ENCODE measurements at places on chromosomes 16 and 17. TPM values are rescaled to one million over a fixed set of nuclear protein-coding genes. Genes with fewer than 3 reads are reported as not detected.

- DNase-seq = no peak
These were observed 8.2 kb downstream of the PRPSAP1 start for GRCh38 chr17:76345377-76345974.

GRCh38 chr17:4769628-4770027 is 2.1 kb upstream of the TM4SF5 start:
- no peak for DNase-seq

DNA sequence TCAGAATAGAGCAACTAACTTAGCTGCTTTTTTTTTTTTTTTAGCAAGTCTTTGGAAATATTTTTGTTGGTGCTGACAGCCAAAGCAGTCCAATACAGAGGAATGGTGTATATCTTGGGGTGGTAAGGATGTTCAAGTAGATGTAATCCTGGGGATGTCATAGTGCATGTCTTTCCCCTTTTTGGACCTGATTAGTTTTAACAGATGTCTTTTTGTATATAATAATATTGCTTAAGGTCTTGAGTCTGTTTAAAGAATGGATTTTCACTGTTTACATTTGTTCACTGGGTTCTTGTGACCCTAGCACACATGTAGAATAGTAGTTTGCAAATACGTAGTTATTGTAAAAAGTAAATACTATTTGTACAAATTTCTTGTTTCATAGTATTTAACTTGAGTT is 7.9 kb downstream of the TAF15 start:
- DNase-seq = no peak

DNA sequence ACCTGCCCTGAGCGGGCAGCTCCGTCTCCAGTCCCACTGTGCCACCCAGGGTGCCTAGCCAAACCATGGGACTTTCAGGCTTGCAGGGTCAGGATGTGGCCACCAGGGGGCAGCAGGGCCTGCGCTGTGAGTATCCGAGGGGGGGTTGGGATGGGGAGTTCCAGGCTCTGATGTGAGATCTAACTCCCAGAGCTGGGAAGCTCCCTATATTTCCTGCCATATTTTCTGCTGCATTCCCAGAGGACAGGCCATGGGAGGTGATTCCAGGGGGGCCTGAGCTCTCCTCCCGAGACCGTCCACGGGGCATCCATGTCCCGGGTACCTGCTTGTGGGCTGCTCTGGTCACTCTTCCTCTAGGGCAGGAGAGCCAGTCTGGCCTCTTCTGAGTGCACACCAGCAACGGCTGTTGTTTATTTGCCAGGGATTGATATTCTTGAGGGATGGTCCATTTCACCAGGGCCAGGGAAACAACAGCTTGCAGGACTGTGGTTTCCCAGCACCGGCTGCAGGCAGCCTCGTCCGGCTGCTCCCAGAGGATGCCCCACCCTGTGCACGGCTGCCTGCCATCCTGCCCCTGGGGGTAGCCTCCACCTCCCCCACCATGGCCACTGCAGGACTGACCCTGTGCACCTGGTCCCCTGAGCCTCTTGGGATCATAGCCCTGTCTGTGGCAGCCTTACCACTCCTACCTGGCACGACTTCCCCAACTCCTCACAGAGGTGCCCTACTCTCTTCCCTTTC is 1.2 kb downstream of the GPR142 start:
- DNase-seq = peak; percentile 4

DOC2A gene
- not detected for total RNA-seq

LCMT1 gene
- 40.9 TPM for total RNA-seq

KRTAP16-1 gene
- not detected for total RNA-seq

C16orf74 gene
- total RNA-seq = not detected

Measured in LHCN-M2 (cell line).